ENCODE measurements at places on chromosomes 3 and 15.

- DNase-seq, result no peak
Observed at GRCh38 chr3:43171748-43172147, 65.9 kb upstream of the POMGNT2 start.

GRCh38 chr15:70466895-70467529, 296.3 kb downstream of the UACA start:
- DNase-seq, result peak; percentile 27

- no peak for DNase-seq
Observed at GRCh38 chr15:69604072-69604411, 151.4 kb downstream of the RPLP1 start.

- no peak for DNase-seq
Observed at GRCh38 chr15:78372880-78373279, 32.7 kb downstream of the CRABP1 start.

- DNase-seq, result no peak
Observed at GRCh38 chr15:81856634-81857026, 189.2 kb downstream of the MEX3B start.

GRCh38 chr3:193593668-193594030, 641 bp downstream of the OPA1 start:
- DNase-seq, result no peak

GRCh38 chr15:30973379-30973778, 18.0 kb downstream of the MTMR10 start:
- no peak for DNase-seq

- DNase-seq, result no peak
Observed at GRCh38 chr3:100525753-100526612, 33.6 kb downstream of the TMEM45A start.

- DNase-seq, result no peak
Observed at GRCh38 chr3:42476225-42477125, 26.0 kb upstream of the VIPR1 start.

GRCh38 chr3:100970477-100970990, 22.7 kb downstream of the ABI3BP start:
- no peak for DNase-seq

- no peak for DNase-seq
Observed at GRCh38 chr3:174441588-174442301, 417.4 kb upstream of the NAALADL2 start.

DNA sequence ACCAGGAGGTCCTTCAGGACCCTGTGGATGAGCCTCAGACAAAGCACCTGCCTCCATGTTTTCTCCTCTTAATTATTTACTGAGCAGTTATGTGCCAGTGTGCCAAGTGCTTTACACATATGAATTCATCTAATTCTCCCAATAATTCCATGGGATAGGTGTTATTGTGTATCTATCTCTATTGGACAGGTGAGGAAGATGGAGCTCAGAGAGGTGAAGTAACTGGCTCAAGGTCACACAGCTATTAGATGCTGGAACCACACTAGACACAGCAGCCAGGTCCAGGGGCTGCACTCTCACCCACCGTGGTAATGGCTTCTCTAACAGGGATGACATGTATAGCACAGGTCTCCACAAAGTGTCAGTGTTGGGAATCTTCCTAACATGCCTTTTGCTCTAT, 70.2 kb downstream of the TLE3 start:
- DNase-seq, result no peak

DNA sequence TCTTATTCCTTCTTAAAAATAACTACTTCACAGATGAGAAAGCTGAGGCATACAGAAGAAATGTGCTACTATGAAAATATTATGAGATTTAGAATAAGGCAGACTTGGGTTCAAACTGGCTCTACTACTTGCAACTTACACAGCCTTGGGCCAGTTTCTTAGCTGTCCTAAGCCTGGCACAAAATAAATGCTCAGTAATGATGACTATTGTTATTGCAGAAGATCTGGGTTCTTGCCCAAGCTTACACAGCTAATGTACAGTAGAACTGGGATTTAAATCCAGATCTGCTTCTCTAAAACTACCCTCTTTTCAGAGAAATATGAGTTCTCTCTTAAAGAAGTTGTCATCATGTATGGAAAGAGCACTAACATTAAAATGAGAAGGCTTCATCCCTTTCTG, 228.2 kb upstream of the TPRG1 start:
- no peak for DNase-seq

DNA sequence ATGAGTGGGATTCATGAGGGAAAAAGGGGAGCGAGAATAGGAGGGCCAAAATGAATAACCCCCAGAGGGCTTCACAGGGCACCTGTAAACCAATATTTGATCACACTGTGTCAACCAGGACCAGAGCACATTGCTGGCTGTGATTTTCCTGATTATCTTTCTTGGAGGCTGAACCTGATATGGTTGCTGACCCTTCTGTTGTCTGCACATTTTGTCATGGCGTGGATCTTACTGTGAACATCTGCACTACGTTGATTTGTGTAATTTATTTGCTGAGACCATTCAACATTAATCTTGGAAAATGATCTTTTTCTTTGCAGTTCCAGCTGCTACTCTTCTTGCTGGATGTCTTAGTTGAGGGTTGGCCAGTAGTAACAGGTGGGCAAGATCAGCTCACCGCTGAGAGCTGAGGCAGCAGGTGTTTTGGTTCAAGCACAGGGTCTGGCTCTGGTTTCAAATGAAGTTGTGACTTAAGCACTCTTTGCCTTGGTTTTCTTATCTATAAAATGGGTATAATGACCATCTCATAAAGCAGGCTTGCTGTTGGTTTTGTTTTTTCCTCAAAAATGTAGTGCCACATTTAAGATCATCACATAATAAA, 61.2 kb downstream of the ARHGEF26 start:
- DNase-seq, result no peak

DNA sequence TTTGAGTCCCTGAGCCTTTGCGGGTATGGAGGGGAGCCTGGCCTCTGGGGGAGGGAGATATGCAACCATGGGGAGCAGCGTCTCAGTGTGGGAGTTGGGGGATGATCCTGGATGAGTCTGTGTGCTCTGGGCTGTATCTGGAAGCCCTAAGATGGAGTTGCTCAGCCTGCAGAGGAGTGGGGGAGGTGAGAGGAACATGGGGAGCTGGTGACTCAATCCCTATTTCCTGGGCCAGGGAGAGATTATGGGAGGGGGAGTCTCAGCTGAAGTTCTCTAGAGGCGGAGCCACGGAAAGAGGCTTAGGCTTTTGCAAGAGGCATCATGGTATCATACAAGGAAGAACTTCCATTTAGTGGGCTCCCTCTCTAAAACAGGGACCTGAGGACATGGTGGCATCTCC, 59.5 kb upstream of the TMEM115 start:
- DNase-seq, result no peak

DNA sequence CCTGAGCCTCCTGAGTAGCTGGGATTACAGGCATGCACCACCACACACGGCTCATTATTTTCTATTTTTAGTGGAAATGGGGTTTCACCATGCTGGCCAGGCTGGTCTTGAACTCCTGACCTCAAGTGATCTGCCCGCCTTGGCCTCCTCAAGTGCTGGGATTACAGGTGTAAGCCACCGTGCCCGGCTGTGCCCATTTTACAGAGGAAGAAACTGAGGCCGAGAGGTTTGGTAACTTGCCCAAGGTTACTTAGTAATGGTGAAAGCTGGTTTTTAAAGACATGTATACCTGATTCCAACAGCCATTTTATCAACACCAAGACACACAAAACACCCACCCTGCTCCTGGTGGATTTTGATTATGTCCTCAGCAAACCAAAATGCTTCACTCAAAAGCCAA, 128.7 kb downstream of the SNRK start:
- DNase-seq, result no peak

- no peak for DNase-seq
Observed at GRCh38 chr3:170772175-170772574, 97.8 kb downstream of the RPL22L1 start.

DNA sequence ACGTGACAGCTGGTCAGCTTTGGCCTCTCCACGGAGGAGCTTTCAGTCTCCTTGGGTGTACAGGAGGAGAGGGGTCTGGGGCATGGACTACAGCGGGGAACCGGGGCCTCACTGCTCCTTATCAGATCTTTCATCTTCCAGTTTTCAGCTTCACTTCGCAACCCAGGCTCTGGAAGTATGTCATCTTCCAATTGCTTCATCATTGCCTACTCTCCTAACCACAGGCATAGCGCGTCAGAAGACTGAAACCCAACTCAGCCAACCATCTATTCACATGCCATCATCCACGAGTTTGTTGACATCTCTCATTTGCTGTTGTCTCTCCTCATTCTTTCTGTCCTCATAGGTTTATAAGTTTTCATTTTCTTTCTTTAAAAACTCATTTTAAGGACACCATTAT, 119.5 kb downstream of the MYLK start:
- no peak for DNase-seq

GRCh38 chr3:86830566-86830965, 160.4 kb downstream of the VGLL3 start:
- no peak for DNase-seq

DNA sequence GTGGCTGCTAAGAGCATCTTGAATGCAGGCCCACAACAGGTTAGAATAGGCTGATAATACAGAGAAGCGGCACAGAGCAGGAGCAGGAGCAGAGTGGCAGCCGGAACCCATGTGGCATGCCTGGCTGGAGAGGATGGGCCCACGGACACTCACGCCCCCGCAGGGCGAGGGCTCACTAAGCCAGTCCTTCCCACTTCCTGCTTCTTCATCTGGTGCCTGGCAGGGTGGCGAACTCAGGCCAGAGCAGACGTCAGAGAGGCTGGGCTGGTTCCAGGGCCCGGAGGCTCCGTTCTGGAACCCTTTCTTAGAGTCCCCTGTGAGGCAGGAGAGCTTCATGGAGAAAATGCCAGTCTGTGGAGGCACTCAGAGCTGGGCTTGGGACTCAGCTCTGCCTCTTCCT, 195.1 kb downstream of the NTRK3 start:
- no peak for DNase-seq

Data from GOT3 (cell line).